ENCODE measurements at places on chromosomes 11 and 22.

- no peak for DNase-seq
Observed at GRCh38 chr22:45547731-45548130, 45.0 kb downstream of the FBLN1 start.

DNA sequence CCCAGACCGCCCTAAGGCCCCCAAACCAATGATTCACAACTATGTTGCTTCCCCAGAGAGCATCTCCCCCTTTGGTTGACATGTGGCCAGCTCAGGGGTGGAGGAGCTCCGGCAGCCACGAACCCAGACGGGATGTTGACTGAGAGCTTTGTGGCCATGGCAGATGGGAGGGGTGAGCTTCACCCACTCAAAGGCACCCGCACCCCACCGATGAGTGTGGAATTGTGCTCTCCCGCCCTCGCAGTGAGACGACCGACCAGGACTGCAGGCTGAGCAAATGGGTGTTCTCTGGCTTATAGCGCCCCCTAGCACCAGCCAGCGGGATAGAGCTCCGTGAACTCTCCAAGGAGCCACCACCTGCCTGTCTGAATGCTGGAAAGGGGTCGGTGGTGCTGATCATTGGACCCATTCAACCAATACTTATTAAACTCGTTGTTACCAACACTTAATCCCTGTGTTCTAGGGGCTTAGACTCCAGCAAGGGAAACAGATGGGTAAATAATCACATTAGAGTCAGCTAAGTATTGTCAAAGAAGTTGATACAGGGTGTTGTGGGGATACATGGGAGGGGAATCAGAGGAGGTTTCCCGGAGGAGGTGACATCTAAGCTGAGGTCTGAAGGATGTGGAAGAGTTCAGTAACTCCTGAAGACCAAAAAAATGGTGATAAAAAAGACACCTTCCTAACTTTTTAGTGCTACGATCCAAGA is 4.5 kb upstream of the TIMP3 start:
- peak; percentile 43 for DNase-seq

DNA sequence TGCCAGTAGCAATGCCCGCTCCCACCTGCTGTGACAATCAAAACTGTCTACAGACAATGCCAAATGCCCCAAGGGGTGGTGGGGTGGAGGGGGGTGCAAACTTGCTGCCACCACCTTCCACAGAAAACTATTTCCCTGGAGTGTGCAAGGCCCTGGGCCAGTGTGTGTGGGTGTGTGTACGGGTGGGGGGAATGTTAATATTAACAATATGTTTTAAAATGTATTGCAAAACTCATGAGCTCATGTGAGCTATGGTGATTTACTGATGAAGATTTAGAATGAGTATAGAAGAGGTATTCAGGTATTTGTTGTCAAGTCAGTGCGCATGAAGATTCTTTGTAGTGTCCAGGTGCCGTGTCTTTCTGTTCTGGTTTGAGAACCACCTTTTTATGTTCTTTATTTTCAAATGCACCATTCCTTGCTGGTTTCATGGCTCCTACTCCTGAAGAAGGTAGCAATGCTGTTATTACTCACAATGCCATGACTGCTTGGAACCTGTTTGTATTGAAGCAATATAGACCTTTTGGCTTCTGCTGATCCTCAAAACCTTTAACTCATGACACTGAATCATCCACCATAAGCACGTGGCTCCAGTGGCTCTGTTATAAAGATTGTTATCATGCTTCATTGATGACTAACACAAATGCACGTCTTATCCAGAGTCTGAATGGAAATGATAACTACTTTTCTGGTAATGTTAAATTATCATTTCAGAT is 29.9 kb upstream of the AQP11 start:
- no peak for DNase-seq

DNA sequence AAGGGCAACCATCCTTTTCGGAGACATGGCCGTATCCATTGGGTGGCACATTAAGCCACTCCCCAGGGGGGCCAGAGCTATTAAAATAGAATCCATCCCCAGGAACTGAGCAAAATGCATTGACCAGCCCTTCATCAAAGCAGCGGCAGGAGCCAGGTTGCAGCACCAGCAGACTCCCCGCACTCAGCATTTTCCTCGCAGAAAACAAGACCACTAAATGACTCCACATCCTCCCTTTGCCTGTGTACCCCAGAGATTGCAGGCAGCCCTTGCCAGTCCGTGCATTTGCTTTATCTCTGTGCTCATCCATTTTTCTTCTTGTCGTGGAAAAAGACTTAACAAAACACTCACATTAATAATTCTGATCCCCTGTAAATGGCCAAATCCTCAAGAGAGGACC is 144.4 kb upstream of the LARGE1 start:
- DNase-seq: no peak

DNA sequence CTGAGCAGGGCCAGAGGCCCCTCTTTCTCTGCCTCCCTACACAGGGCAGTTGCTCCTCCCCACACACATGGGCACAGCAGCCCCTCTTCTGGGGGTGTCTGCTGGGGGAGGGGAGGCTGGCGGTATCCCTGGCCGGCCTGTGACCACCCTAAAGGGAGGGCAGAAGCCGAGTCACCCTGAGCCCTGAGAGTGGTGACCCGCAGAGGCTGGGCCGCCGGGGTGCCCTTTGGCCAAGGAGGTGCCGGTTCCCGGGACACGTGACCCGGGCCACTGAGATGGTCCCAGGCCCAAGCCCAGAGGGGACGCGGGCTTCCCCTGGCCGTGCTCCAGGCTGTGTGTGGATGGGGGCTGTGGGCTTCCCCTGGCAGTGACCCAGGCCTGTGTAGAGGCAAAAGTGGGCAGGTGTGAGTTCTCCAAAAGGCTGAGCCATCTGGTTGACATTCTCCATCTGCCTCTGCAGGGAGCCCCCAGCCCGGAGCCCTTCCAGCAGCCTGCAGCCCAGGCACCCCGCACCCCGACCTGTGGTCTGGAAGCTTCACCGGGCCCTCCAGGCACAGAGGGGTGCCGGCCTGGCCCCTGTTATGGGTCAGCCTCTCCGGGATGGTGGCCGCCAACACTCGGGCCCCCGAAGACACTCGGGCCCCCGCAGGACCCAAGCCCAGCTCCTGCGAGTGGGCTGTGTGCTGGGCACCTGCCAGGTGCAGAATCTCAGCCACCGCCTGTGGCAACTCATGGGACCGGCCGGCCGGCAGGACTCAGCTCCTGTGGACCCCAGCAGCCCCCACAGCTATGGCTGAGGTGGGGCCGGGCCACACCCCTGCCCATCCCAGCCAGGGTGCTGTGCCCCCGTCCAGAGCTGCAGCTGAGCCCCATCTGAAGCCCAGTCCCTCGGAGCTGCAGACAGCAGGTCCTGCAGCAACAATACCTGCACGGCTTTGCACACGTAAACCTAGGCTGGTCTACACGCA is 1.0 kb downstream of the ADM2 start:
- no peak for DNase-seq

- DNase-seq: no peak
Observed at GRCh38 chr11:84724256-84724655, 902.9 kb downstream of the DLG2 start.

Data from GM12892 (cell line).